GM06990 (cell line): ENCODE measurements at places on chromosomes 2 and 18.

- no peak for DNase-seq
These were observed 49.4 kb upstream of the APCDD1 start for GRCh38 chr18:10405014-10405493.

DNA sequence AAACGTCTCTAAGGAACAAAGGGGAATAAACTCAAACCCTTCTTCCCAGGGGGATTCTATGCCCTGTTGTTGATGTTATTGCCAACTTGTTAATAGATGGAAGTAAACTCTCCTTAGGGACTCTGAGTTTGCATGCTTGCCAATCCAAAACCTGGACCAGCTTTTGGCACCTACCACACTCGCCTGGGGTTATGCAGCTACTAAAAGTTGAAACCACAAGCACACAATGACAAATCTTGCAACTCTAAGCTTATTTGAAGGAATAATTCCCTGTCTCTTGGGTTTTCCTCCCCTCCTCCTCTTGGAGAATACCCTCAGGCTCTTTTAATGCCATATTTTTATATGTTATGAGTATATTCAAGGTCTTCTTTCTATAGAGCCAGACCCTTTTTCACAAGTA, 484.1 kb downstream of the FBXO15 start:
- no peak for DNase-seq

GRCh38 chr2:47503481-47504070, 100.6 kb downstream of the MSH2 start:
- DNase-seq, result peak; percentile 53

DNA sequence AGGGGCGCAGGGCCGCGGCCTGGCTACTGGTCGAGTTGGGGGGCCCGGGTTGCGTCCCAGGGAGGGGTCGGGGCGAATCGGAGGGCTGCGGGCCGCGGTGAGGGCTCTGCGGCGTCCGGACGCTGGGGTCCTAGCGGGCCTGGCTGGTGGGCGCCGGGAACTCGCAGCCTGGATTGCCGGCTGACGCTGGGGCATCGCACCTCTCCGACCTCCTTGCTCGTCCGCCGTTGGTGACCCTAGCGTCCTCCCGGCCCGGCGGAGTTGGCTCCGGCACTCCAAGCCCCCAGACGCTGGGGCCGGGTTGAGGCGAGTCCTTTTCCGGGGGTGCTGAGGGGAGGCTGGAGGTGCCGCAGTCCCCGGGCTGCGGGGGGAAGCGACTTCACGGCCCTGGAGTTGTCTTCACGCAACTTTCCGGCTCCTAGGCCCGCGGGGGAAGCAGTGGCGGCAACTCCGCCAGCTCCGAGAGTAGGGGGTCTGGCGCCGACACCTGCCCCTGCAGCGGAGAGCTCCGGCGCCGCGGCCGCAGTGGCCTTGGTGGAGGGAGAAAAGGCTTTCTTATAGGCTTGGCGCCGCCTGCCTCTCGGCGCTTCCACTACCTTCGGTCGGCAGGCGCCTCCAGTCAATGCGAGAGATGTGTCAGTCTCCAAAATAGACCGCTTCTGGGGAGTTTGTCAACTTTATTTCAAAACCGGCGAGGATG, 70.3 kb downstream of the HAUS1 start:
- peak; percentile 67 for DNase-seq

- no peak for DNase-seq
These were observed 676.1 kb upstream of the GYPC start for GRCh38 chr2:125979886-125980285.

- no peak for DNase-seq
These were observed 64.0 kb upstream of the GALNT5 start for GRCh38 chr2:157193461-157193860.

DNA sequence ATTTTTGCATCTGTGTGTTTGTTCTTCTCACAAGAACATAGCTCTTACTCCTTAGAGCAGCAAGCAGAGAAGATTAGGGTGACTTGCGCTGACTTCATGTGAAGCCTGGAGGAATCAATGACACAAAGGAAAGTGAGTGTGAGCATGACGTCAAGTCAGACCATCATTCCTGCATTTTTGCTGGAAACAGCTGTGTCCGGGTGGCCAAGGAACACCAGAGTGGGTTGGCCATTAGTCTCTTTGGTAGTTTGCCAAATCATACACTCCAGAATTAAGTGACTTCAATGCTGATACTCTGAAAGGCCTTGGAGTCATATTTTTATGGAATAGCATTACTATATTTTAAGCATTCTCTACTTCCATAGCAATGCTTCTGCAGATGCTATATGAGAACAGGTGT, 597.2 kb downstream of the DCDC2C start:
- no peak for DNase-seq

GRCh38 chr2:124026503-124026902, 1.4 kb downstream of the CNTNAP5 start:
- DNase-seq, result no peak

DNA sequence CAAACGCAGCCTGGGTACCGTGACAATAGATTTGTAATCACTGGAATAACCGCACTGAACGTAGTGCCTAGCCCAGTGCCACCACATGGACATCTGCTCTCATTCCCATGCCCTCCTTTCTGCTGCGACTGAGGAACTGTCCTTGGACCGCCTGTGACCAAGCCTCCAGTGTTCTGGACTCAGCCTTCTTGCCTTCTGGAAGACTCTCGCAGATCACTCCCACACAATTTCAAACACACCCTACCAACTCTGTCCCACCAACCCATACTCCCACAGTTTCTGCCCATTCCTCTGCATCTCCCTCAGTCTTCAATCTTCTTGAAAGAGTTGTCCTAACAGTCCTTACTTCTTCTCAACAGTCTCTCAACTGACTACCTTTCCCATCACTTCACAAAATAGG, 2.1 kb downstream of the RNF149 start:
- DNase-seq, result no peak

- DNase-seq, result no peak
These were observed 550 bp upstream of the MALL start for GRCh38 chr2:110116033-110116710.

DNA sequence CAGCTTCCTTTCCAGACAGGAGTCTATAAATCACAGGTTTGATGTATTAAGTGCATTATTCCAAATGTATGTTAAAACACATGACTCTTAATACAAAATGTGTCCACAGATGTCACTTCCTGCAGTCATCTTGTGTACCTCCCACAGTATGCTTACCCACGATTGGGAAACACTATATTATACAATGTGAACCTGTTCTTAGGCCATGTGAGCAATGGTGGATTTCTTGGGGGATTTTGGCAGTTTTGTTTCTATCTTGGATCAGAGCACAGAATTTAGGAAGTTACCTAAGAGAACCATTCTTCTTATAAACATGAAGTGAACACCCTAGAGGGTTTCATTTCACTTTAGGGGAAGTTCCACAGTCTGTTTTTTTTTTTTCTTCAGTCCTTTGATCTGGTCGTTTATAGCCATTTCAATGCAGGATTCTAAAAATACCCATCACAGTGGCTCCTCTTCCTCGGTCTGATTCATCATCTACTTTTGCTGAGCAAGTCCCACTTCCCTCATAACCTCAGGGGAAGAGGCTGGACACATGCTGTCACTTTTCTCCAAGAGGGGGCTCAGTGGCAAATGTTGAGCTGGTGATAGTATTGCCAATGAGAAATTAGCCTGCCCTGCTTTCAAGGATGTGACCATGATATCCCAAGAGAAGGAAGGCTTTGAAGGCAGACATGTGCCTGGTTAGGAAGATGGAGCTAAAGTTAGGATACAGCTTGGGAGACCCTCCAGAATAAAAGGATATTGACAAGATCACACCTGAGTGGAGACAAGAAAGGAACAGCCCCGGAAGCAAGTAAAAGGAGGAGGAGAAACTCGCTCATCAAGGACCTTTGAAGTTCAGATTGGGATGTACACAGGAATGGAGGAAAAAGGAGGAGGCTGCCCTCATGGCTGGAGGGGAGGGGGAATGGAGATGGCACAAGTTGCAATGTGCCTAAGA, 22.6 kb downstream of the PLEK start:
- peak; percentile 76 for DNase-seq

DNA sequence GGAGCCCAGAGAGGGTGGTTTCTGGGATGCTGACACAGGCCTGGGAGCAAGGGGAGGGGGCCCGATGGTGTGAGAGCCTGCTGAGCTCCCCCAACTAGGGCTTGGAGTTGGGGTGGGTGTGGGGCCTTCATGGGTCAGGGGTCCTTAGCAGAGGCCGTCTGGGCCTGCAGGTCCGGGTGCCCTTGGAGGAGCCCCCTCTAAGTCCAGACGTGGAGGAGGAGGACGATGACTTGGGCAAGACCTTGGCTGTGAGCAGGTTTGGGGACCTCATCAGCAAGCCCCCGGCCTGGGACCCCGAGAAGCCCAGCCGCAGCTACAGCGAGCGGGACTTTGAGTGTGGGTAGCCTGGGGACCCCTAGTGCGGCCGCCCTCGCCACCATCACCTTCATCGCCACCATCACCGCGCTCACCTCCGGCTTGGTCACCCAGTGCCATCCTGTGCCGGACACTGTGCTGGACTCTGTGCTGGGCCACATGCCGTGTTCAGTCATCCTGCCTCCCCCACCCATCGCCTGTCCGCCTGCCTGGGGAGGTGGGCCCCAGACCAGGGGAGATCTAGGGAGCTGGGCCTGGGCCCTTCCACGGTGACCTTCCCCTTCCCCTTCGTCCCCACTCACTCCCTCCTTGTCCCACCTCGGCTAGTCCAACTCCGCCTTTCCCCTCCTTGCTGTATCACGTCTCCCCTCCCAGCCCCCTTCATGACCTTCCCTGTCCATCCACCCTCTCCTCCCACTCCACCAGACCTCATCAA, 980 bp downstream of the SLC4A3 start:
- no peak for DNase-seq

DNA sequence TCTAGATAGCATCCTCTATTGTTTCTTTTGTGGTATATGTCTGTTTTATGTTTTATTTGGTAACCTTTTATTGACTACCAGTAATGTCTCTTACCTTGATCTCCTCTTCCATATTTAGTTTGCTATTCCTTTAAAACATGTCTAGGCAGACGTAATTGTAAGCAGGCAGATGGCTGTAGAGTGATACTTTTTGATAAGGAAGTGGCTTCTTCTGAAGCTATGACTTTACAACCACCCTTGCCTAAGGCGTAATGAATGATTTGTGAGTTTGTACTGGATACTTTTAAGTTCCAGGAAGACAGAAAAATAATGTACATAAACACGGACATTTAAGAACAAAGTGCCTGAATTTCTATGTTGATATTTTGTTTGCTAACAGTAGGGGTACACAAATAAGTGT, 85.6 kb downstream of the ZNF804A start:
- no peak for DNase-seq

GRCh38 chr2:60525899-60526298, 27.6 kb downstream of the BCL11A start:
- DNase-seq, result no peak

GRCh38 chr18:55833543-55833942, 245.6 kb upstream of the TCF4 start:
- DNase-seq, result no peak

DNA sequence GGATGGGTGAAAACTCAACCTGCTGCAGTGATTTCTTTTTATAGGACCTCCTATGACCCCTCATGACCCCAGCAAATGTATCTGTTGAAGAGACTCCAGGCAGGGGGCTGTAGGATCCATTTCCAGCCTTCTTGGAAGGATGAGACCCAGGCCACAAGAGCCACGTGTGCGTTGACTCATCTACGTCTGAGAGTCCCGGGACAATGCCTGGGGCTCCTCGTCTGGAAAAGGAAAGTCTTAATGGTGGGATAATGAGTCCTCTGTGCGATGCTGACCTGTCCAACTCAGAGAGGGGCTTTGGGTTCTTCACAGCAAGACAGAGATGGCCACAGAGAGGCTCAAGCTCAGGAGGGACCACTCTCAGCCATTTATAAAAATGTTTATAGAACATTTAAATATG, 80.8 kb downstream of the SMIM21 start:
- no peak for DNase-seq

DNA sequence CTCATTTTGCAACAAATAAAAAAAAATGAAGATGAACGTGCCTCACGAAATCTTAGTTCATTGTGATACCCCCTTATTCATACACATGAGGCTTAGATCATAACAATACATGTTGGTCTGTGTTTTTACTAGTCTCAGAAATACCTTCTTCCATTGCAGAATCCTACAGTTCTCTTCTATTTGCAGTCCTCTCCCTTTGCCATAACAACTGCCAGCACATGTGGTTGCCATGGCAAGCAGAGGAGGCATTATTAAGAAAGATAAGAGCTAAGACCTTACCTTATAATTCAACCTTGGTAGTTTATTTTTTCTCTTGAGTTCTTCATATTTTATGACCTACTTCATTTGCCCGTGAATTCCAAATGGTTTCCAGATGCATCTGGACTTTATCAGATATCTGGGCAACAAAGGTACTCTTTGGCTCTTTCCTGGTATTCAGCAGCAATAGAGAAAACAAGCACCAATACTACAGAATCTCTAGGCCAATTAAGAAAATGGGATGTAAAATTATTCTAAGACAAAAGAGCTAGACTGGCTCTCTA, 524.0 kb downstream of the CMPK2 start:
- no peak for DNase-seq

GRCh38 chr18:37582261-37582660, 16.7 kb upstream of the CELF4 start:
- DNase-seq, result no peak

- DNase-seq, result no peak
These were observed 739.5 kb upstream of the CDH2 start for GRCh38 chr18:28916456-28916855.

- DNase-seq, result no peak
These were observed 15.3 kb downstream of the LAPTM4A start for GRCh38 chr2:20035955-20036666.

GRCh38 chr2:230793572-230794359, 71.0 kb upstream of the ITM2C start:
- DNase-seq, result no peak

DNA sequence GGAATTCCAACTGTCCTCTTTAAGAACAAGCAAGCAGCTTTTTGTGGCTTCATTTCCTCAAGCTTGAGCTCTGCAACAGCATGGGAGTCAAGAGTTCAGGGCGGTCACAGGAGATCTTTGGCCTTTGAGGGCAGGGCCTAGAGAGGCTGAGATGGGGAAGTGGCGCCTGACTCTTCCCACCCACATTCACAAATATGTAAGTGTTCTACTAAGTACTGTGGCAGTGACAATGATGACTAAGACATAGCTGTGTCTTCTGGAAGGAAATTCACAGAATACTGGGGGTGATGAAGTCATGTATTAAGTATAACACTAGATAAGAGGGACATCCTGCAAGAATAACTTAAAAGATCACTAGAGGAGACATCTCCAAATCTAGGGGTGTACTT, 15.0 kb downstream of the RND3 start:
- no peak for DNase-seq
